ENCODE measurements at places on chromosomes 7 and 10. TPM values are rescaled to one million over a fixed set of nuclear protein-coding genes. Genes with fewer than 3 reads are reported as not detected.

DNA sequence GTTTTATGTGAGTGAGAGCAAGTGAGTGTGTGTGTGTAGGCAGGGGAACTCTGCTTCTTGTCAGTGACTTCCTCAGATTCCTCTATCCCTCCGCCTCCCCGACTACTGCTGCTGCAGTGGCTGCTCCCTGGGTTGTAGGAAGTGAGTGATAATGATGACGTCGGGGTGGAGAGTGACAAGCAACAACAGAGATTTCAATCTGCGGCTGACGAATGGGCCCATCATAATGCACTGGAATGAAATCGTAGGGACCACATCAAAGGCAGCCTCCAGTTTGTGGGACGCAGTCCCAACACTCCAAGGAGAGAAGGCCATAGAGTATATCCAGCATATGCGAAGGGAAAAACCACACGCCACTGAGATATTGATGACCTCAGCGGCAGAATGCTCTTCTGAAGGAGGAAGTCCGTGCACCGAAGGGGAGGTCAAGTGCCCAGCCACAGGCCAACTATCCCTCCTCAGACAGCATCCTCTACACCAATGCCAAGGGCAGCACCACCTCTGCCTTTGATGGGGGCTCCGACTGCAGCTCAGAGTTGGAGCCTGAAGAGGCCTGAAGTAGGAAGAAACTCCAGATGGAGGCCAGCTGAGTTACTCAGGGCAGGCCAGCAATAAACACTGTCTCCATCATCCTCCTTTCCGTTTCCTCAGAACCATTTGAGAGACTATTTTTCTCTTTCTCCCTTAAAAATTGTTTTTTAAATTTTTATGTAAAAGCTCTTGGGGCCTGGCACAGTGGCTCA is 11.3 kb upstream of the STMP1 start:
- no peak for DNase-seq

DNA sequence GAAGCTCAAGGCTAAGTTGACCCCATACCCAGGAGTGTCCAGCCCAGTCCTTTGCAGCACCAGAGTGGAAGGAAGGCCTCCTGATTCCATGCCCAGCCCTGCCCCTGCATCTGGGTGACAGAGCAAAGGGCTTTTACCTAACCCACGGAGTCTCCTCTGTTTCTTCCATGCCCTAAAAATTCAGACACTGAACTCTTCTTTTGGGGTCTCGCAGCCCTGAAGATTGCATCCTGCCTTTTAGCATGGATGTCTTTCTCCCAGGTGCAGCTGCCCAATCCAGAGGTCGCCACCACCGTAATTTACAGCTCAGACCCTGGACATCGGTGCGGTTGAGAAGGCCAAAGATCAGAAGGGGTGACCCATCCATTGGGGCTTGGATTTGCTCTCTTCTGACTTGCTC is 50.8 kb downstream of the CXCL12 start:
- no peak for DNase-seq

The LRIT1 gene
- total RNA-seq, result not detected

The NPY4R2 gene
- total RNA-seq, result not detected

GRCh38 chr7:107610323-107610722 is 30.3 kb downstream of the BCAP29 start:
- DNase-seq, result no peak
